ENCODE measurements at places on chromosomes 7 and 10.

DNA sequence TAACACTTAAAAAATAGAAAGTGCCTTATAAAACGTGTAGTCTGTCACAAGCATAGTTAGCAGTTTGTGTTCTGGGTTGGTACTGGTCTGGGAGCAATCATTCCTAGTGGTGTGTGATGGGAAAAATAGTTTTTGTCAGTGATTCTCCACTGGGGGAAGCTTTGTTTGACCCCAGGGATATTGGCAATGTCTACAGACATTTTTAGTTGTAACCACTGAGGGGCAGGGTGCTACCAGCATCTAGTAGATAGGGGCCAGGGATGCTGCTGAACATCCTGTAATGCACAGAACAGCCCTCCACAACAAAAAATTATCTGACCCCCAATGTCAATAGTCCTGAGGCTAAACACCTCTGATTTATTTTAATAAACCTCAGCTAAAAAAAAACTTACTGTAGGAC, 51.6 kb upstream of the CREB5 start:
- H3K4me3 ChIP-seq: no peak overlapping the region
- no peaks in the 10 kb centered on the region for H3K4me1 ChIP-seq
- H3K36me3 ChIP-seq: no peaks in the 10 kb centered on the region
- no peak overlapping the region for H3K27ac ChIP-seq
- H3K27me3 ChIP-seq: peaks cover 27% of the 10 kb centered on the region

DNA sequence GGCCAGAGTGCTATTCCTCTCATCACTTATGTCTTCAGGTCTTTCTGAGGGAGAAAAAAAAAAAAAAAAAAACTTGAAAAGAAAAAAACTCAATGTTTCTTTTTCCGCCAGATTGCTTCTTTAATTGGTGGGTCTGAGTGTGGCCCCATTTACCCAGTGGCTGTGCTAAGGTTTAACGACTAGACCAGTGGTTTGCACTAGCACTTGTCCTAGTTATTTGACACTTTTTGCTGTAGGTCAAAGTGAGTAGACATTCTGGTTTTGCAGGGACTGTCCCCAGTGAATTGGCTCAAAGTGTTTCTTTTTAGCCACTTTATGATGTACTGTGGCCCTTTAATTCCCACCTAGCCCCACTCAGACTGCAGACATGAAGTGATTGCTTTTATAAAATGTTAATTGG, 273.3 kb downstream of the PTEN start:
- no peaks in the 10 kb centered on the region for H3K4me1 ChIP-seq
- no peak for DNase-seq
- H3K36me3 ChIP-seq: no peaks in the 10 kb centered on the region
- no peaks in the 10 kb centered on the region for H3K27me3 ChIP-seq

- H3K27ac ChIP-seq: no peak overlapping the region
- DNase-seq: no peak
- no peaks in the 10 kb centered on the region for H3K4me1 ChIP-seq
- no peaks in the 10 kb centered on the region for H3K36me3 ChIP-seq
- H3K27me3 ChIP-seq: no peaks in the 10 kb centered on the region
These were observed 81.3 kb upstream of the ARHGAP21 start for GRCh38 chr10:24804956-24805355.

- peaks cover under 1% of the 10 kb centered on the region for H3K4me1 ChIP-seq
- DNase-seq: no peak
- no peak overlapping the region for H3K4me3 ChIP-seq
- peaks cover 38% of the 10 kb centered on the region for H3K27me3 ChIP-seq
These were observed 3.5 kb downstream of the ANTXRL start for GRCh38 chr10:46290101-46290886.

GRCh38 chr10:16520900-16521299, 779 bp downstream of the C1QL3 start:
- peaks cover 9% of the 10 kb centered on the region for H3K4me1 ChIP-seq
- H3K36me3 ChIP-seq: peaks cover 2% of the 10 kb centered on the region
- no peak overlapping the region for H3K27ac ChIP-seq
- H3K4me3 ChIP-seq: peak overlapping the region; percentile 83

GRCh38 chr7:99209781-99210180, 1.9 kb upstream of the KPNA7 start:
- H3K4me1 ChIP-seq: no peaks in the 10 kb centered on the region
- peaks cover 3% of the 10 kb centered on the region for H3K36me3 ChIP-seq
- no peak overlapping the region for H3K27ac ChIP-seq
- no peak overlapping the region for H3K4me3 ChIP-seq
- DNase-seq: no peak

GRCh38 chr7:35032166-35032565, 5.1 kb downstream of the DPY19L1 start:
- no peak overlapping the region for H3K4me3 ChIP-seq
- H3K27ac ChIP-seq: no peak overlapping the region
- no peak for DNase-seq

DNA sequence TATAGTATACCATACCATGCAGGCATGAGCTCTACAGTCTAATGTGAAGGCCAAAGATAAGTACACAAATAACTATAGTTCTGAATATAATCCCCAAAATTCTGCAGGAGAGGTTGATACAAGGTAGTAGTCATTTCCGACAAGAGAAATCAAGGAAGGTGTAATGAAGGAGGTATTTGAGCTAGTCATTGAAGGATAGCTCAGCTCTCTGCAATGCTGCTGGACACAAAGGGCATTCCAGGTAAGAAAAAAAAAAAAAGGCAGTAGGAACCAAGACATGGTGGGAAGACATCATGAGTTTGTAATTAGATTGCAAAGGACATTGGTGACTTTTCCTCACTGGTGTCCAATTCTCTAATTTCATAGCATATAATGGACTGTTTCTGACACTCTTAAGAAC, 285.3 kb downstream of the AHR start:
- no peaks in the 10 kb centered on the region for H3K36me3 ChIP-seq
- H3K27me3 ChIP-seq: peaks cover 12% of the 10 kb centered on the region
- H3K4me1 ChIP-seq: no peaks in the 10 kb centered on the region
- no peak for DNase-seq
- H3K4me3 ChIP-seq: no peak overlapping the region
- no peak overlapping the region for H3K27ac ChIP-seq

DNA sequence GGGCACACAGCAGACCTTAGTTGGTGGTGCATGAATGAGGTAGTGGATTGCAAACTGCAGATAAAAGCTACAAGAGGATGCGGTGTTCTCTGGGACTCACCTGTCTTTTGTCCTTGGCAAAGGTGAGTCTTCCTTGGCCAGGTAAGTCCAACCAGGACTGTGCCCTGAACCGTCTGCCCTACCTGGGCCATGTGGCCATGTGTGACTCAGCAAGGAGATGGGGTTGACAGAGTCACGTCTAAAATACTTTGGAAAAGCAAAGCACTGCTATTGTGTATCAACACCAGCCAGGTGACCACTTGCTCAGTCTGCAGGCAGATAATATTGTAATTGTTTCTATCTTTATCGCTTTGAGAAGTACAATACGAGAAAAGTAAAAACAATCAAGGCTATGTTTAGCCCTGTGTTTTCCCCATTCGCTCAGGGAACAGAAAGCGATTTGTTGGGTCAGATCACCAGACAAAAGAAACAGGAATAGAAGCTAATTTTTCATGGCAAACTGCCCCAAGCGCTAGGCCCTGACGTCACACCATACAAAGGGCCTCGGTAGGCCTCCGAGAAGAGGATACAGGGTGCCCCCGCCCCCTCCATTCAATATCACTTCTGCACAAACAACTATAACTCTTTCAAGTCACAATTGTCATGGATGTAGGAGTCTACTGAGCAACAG, 57.3 kb downstream of the FAM53B start:
- H3K36me3 ChIP-seq: peaks cover 34% of the 10 kb centered on the region
- H3K4me3 ChIP-seq: peak overlapping the region; percentile 82
- peaks cover 78% of the 10 kb centered on the region for H3K4me1 ChIP-seq

DNA sequence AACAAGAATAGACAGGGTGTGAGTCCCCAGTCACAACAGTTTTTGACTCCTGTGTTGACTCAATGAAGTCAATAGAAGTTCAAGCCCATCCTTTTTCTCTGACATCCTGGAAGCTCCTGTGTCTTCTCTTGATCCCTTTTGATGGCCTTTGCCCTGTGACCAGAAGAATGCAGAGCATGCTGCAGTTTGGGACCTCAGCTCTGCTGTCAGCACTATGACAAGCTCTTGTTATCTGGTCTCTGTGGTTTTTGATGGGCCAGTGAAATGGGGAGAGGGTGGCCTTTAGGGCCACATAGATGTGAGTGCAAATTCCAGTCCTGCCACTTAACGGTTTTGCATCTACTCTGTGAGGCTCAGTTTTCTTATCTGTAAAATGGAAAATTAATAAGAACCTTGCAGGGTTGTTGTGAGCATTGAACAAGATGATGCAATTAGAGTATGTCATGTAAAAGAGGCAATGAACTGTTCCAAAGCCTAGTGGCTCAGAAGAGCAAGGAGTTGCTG, 102.4 kb upstream of the IKZF1 start:
- peaks cover 3% of the 10 kb centered on the region for H3K36me3 ChIP-seq
- no peak overlapping the region for H3K4me3 ChIP-seq
- H3K27me3 ChIP-seq: no peaks in the 10 kb centered on the region
- H3K4me1 ChIP-seq: peaks cover 15% of the 10 kb centered on the region
- DNase-seq: no peak
- no peak overlapping the region for H3K27ac ChIP-seq

GRCh38 chr7:156764016-156764669, 123.6 kb downstream of the RNF32 start:
- no peak overlapping the region for H3K27ac ChIP-seq
- peaks cover 4% of the 10 kb centered on the region for H3K36me3 ChIP-seq
- H3K27me3 ChIP-seq: no peaks in the 10 kb centered on the region
- DNase-seq: no peak
- H3K4me3 ChIP-seq: no peak overlapping the region

GRCh38 chr7:79512261-79512660, 58.8 kb upstream of the MAGI2 start:
- H3K27me3 ChIP-seq: no peaks in the 10 kb centered on the region
- no peak overlapping the region for H3K27ac ChIP-seq
- no peak for DNase-seq
- H3K36me3 ChIP-seq: no peaks in the 10 kb centered on the region
- no peak overlapping the region for H3K4me3 ChIP-seq
- H3K4me1 ChIP-seq: no peaks in the 10 kb centered on the region
